ENCODE measurements at places on chromosomes 1 and 21. TPM values are rescaled to one million over a fixed set of nuclear protein-coding genes. Genes with fewer than 3 reads are reported as not detected.

GRCh38 chr1:76595024-76595423 is 272.3 kb upstream of the ST6GALNAC5 start:
- no peak for DNase-seq

GRCh38 chr1:185653615-185654014 is 80.6 kb upstream of the HMCN1 start:
- no peak for DNase-seq

GRCh38 chr1:155079487-155080311 is 1.1 kb downstream of the EFNA3 start:
- DNase-seq = no peak

DNA sequence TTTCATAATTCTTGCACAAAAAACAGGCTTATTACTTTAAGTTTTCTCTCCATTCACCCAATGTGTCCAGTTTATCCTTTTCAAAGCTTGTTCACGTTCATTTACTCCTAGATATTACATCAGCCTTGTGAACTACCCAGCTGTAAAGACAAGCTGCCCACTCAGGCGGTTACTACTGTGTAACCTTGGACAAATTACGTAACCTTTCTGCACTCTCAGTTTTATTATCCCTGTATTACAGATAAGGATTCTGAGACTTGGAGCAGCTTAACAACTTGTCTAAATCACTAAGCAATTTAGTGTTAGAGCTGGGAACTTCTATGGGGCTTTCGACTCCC is 20.5 kb upstream of the LPAR3 start:
- DNase-seq = no peak

GRCh38 chr1:240426051-240426450 is 185.9 kb downstream of the GREM2 start:
- no peak for DNase-seq

GRCh38 chr1:32074841-32075240 is 2.1 kb downstream of the TMEM39B start:
- no peak for DNase-seq

- no peak for DNase-seq
Observed at GRCh38 chr1:22919341-22920025, 53.2 kb downstream of the LACTBL1 start.

DNA sequence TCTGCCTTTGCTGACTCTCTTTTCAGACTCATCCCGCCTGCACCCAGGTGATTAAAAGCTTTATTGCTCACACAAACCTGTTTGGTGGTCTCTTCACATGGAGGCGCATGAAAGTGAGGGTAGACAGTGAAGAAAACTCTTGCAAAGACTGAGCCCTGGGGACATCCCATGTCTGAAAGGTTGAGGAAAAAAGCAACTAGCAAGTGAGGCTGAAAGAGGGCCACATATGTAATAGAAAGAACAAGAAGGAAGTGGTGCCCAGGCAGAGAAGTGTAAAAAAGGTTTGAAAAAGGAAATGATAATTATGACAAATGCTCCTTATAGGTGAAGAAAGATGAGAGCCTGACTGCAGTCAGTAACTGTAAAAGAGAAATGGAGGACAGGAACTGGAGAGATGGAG is 115.9 kb upstream of the NEK7 start:
- DNase-seq = no peak

- DNase-seq = no peak
Observed at GRCh38 chr1:39133340-39133684, 71.2 kb upstream of the MACF1 start.

GRCh38 chr1:102174259-102174863 is 177.6 kb upstream of the OLFM3 start:
- peak; percentile 54 for DNase-seq

GRCh38 chr1:54810153-54810942 is 9.2 kb upstream of the TTC22 start:
- DNase-seq = peak; percentile 92

- DNase-seq = no peak
Observed at GRCh38 chr1:156100205-156100995, 14.1 kb upstream of the LMNA start.

GRCh38 chr1:17828991-17829390 is 73.9 kb downstream of the ACTL8 start:
- no peak for DNase-seq

- DNase-seq = no peak
Observed at GRCh38 chr1:61404597-61405376, 320.2 kb downstream of the TM2D1 start.

DNA sequence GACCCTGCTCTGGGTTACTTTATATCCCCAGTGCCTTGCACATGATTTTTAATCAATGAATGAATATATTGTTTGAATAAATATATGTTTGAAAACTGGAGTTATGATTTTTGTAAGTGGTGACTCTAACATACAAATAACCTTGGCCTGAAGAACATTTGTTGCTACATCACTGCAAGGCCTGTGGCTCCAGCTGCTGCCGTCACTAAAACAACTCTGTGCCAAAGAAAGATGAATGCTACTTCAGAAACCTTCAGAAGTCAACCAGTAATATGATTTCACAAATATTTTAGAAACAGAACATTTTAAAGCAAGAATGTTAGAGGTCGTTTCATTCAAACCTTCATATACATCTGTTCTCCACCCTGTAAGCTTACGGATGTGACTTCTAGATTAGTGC is 60.6 kb upstream of the SEC16B start:
- no peak for DNase-seq

DNA sequence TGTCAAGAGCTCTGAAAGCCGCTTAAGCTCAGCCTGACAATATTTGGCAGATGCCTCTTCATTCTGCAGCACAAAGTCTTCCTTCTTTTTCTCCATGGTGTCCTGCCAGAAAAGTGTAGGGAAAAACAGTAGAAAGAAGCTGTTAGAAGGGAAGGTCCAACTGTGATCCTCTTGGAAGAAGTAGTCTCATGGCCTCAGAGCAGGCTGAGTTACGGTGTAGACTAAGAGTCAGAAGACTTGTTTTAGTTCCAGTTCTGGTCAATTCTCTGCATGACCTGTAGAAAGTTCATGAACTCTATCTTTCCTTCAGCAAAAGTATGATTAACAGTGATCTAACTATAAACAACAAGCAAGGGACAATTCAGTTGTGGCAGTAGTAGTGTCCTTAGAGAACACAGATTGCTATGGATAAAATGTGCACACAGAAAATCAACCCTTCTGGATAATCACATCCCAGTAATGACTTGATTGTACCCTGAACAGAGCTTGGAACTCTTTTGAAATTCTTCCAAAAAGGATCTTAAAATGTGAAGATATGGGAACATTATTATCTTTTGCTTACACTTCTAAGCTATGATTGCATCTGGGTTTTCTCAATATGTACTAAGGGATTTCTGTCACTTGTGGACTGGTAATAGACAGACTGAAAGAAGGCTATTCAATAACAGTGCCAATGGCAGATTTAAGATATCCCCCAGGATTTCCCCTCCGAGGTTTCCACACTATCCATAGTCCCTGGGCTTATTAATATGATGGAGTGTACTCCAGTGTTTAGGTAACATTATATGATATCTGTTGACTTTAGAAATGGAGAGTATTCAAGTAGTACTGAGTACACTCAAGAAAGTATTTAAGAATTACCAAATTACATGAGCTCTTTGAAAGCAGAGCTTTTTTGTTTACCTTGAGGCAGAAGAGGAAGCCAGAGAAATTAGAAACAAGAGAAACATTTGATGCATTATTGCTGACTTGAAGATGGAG is 22.1 kb upstream of the GBP2 start:
- DNase-seq = no peak

GRCh38 chr1:4071653-4072052 is 171.6 kb upstream of the C1orf174 start:
- no peak for DNase-seq

Gene KCNJ9
- total RNA-seq = 0.08 TPM

Gene PDPN
- 182 TPM for total RNA-seq

Gene TNFRSF1B
- total RNA-seq = 2.9 TPM

Gene CD101
- 1.1 TPM for total RNA-seq

Gene TMEM200B
- total RNA-seq = 11.0 TPM

Gene TRABD2B
- 3.4 TPM for total RNA-seq
